ENCODE measurements at places on chromosomes 11 and 22. TPM values are rescaled to one million over a fixed set of nuclear protein-coding genes. Genes with fewer than 3 reads are reported as not detected.

DNA sequence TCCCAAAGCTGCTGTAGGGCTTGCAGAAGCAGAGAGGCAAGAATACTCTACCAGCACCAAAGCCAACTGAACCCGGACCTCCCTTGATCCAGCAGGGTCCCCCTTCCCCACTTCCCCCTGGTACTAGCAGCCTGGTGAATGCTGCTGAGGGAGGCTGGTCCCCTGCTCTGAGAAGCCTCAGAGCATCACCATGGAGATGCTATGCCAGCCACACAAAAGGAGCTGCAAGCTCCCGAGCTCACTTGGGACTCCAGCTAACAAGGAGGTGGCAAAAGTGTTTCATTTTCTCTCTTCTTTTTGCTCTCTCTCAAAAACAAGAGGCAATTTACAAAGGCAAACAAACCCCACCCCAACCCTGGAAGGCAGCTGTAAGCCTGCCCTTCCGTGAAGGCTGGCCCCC is 509.8 kb downstream of the BUD13 start:
- DNase-seq: no peak

- no peak for DNase-seq
Observed at GRCh38 chr22:35960854-35961253, 67.8 kb downstream of the RBFOX2 start.

DNA sequence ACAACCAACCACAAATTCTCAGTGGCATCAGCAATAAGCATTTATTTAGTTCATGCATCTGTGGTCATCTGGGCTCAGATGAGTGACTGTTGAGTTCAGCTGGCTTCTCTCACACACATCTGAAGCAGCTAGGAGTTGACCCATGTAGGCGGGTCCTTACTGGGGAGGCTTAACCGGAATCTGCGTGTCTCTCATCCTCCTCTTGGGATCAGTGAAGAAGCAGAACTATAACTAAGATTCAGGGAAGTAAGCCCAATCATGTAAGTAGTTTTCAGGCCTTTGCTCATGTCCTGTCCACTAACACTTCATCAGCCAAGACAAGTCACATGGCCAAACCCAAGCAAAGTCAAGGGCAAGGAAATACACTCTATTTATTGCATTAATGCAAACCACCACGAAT is 236.2 kb downstream of the C11orf87 start:
- no peak for DNase-seq

- DNase-seq: no peak
Observed at GRCh38 chr22:17810570-17811116, 36.4 kb upstream of the BID start.

DNA sequence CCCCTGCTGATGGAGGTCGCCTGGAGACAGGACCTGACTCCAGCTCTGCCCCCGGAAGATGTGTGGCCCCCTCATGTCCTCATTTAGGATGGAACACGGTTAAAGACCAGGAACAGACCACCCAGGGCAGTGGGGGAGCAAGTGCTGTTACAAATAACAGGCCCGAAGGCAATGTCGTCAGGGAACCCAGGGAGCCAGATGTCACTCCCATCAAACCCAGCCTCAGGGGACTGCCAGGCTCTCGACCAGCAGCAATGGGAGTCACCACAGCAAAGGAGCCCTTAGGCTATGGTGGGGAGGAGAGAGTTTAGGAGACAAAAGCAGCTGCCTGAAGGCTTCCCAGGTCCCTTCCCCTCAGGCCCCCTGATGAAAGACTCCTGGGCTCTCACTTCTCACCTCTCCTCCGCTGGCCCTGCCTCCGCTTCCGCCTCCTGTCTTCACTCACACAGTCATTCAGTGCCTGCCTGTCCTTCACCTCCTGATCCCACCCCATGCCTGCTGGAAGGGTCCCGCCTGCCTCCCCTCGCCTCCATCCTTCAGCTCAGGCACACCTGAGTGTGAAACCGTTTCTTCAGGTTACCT is 4.4 kb downstream of the RPS19BP1 start:
- DNase-seq: no peak

- DNase-seq: no peak
Observed at GRCh38 chr11:82980292-82980691, 78.8 kb downstream of the DDIAS start.

DNA sequence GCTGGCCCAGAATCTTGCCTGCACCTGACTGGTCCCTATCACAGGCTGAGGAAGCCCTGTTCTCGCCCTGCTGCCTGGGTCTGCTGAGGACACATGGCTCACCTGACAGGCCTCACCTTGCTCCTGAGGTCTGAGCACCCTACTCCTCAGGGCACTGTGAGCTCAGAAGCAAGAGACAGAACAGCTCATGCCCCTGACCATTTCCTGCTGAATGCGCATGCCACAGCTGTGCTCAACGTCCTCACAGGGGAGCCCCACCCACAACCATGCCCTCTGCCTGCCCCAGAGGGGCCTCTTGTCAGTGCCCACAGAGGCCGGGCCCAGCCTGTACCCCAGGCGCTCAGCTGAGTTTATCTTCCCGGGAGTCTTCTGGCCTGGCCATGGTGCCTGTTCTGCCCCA is 2.8 kb upstream of the TSPO start:
- no peak for DNase-seq

DNA sequence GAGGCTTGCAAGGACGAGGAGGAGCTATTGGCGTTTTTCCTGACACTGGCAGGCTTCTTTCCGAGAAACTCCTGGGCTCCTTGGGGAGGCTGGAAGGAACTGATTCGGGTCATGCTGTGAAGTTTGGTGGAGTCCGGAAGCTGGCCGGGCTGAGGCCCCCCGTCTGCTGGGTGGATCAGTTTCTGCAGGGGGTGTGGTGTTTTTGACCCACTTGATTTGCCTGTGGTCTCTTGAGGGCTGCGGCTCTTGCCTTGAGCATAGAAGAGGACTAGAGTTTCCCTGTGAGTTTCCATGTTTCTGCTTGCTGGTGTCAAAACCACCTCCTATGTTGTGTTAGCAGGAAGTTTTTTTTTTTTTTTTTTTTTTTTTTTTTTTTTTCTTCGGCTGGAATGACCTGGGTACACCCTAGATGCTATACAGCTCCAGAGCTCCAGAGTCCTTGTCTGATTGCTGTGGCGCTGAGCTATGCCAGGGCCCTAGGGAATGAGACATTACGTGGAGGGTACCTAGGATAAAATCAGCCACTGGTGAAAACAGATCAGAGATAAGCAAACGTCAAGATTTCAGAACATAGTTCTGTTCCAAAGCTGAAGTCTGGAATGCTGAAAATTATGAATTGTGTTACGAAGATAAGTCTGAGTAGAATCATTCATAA is 728 bp downstream of the TBC1D22A start:
- no peak for DNase-seq

DNA sequence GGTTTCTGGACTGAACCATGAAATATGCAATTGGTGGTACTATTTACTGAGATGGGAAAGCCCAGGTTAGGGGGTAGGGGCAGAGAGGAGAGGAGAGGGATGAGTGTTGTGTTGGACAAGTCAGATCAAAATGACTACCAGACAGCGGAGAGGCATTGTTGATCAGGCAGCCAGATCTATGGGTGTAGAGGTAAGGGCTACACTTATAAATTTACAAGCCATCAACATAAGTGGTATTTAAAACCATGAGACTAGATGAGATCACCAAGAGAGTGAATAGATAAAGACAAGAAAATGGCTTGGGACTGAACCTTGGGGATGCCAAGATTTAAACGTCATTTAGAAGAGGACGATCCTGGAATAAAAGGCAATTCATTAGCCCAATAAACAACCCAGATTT is 123.4 kb downstream of the NXPE2 start:
- no peak for DNase-seq

GRCh38 chr22:40281717-40282116 is 64.6 kb upstream of the ADSL start:
- DNase-seq: no peak

The GAS2L1 gene
- total RNA-seq: 2.9 TPM

The SCO2 gene
- total RNA-seq: 0.82 TPM

The ABTB2 gene
- total RNA-seq: 2.4 TPM

Measured in frontal cortex (tissue), 4 donors.